ENCODE measurements at places on chromosomes 16 and 17.

DNA sequence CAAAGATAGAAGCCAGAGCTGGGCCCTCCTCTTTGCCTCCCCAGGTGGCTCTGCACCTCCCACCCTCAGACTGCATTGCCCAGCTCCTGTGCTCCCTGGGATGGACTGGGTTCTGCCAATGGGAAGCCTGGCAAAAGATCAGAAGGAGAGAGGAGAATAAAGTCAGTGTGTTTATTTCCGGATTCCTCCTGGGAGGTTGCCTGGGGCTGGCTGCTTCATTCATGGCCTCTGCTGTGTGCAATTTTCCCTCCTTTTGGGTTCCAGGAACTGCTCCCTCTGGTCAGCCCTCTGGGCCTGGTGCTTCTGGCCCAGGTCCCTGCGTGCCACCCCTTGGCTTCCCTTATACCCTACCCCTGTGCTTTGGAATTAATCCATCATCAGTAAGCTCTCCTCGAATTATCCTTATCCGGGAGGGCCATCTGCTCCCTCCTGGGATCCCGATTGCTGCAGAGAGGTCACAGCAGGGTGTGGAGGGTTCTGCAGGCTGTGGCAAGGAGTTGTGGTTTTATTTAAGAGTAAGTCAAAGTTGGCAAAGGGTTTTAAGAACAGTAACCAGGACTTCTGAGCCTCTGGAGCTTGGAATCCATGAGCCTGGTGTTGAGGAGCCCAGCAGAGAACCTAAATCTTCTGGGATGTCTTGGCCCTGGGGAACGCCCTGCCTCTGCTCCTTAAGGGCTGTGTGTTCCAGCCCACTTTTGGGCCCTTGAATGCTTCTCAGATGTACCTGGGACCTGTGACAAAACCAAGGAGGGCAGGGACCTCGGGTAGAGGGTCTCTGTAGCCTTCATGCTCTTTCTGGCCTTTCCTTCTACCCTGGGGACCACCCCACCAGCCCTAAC lies 8.2 kb upstream of the MMP2 start:
- DNase-seq: no peak

DNA sequence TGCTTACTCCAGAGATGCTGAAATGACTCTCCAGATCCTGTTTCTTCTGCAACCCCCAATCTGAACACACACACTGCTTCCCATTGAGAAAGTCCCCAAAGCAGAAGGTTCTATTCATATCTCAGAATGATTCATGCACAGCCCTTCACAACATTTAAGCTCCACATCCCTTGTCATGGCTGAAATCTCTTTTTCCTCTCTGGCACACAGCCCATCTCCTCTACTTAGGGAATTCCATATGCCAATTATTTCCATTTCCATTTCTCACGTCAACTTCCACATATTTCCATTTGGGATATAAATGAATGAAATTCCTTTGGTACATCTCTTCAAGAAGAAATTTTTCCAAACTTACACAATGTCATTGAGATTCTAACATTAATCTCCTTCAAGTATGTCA lies 119.6 kb downstream of the CDH11 start:
- no peak for DNase-seq

DNA sequence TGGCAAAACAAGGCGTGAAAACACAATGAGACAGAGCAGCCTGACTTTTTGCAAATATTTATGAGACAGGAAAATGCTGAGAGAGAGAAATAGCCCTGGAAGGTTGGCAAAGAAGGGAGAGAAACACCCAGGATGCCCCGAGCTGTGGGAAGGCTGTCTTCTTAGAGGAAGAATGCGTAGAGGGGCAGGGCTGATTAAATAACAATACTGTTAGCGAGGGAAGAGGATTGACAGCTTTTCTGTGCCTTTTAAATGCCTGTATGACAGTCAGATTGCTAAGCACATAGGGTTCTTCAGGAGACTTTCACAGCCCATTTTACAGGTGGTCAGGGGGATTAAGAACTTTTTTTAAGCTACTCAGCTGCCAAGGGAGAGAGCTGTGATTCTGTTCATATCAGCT lies 219.2 kb downstream of the SHISA9 start:
- no peak for DNase-seq

- DNase-seq: no peak
Observed at GRCh38 chr16:86317813-86318650, 192.3 kb upstream of the FOXF1 start.

DNA sequence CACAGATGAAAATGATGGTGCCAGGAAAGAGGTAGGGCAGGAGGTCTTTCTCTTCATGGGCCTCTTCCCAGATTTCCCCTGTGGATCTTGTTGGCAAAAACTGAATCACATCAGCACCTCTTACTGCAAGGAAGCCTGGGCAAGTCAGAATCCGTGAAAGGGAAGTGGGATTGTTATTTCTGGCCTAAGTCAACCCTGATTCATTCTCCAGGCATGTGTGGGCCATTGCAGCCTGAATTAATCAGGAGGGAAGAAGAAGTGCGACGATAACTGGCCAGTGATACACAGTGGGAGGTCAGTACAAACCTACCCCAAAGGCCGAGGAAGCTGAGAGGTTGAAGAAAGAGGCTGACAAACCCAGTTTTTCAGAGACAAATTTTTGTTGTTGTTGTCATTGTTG lies 17.9 kb upstream of the NSMCE1 start:
- DNase-seq: no peak

GRCh38 chr17:81715107-81715871 lies 3.2 kb downstream of the SLC25A10 start:
- no peak for DNase-seq

DNA sequence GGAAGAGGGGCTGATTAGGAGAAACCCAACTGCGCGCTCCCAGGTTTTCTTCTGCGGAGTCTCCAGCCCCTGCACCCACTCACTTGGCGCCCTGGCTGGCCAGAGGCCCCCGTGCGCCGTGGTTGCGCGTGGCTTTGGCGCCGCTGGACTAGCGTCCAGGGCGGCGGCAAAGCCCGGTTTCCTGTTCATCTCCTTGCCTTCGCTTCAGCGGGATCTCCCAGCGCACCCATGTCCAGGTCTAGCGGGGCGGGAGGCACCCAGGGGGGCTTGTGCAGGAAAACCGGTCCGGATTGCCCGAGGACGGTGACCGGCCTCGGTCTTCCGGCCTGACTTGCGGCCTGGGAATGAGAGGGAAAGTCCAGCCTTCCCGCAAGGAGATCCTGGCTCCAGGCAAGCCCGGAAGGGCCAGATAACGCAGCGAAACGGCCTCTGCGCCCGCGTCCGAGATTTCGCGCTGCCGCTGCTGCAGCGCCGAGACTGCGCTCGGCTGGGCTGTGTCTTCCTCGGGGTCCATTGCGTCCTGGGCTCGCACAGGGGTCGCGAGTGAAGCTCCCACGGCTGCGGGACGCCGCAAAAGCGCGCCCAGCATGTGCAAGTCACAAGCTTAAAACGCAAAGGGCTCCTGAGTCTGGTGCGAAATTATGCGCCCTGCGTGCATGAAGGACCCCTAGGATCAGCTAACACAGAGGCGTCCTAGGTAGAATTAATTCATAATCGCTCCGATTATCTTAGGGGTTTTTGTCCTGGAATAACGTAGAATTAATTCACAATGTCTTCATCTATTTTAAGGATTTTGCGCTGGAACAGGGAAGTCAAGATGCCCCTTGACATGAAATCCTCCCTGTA lies 5.7 kb downstream of the FOXF1 start:
- no peak for DNase-seq

DNA sequence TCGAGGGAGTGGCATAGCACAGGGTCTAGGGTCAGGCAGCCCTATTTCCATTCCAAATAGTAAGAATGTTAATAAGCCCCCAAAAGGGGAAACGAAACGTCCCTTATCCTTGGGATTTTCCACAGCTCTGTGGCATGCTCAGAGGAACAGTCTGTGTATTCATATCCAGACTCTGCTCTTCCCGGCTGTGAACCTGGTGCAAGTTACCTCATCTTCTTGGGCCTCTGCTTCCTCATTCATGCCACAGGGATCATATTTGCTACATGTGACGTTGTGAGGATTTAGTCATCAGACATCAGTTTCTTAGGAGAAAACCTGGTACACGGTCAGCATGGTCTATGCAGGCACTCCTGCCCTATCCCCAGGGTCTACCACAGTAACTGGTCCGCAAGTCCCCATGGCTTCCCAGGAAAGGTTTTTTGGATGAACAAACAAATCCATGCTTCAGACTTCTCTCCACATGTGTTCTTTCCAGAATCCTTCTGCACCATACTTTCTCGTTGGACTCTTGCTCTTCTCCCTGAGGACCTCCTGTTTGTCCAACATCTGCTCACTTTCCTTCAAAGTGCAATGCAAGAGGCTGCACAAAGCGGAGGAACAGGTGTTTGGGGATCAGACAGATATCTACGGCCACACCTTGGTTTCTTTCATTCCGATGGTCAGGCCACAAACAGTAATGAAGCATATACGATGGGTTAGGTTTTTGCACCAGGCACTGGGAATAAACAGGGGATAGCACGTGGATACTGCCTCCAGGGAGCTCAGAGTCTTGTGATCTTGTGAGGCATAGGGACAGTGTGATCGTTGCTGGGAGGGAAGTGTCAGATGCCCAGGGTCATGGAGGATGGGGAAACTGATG lies 17.7 kb downstream of the GLP2R start:
- no peak for DNase-seq

DNA sequence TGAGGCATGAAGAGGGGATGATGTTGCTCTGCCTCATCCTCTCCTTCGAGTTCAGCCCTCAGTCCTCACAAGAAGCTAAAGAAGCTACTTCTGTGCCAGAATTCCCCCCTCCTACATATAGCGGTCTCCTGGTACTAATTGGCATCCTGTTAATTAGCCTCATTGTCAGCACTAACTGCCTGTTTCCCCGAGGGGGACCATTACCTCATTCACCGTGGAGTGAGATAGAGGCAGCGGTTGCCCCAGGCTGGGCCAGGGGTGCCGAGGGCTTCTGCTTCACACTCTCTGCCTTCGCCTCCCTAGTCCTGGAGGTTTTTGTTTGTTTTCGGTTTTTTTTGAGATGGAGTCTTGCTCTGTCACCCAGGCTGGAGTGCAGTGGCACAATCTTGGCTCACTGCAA lies 5.7 kb upstream of the MINK1 start:
- DNase-seq: no peak

- DNase-seq: no peak
Observed at GRCh38 chr17:79845601-79845949, 6.3 kb upstream of the CBX4 start.

GRCh38 chr16:72434159-72434558 lies 262.2 kb upstream of the PMFBP1 start:
- no peak for DNase-seq

DNA sequence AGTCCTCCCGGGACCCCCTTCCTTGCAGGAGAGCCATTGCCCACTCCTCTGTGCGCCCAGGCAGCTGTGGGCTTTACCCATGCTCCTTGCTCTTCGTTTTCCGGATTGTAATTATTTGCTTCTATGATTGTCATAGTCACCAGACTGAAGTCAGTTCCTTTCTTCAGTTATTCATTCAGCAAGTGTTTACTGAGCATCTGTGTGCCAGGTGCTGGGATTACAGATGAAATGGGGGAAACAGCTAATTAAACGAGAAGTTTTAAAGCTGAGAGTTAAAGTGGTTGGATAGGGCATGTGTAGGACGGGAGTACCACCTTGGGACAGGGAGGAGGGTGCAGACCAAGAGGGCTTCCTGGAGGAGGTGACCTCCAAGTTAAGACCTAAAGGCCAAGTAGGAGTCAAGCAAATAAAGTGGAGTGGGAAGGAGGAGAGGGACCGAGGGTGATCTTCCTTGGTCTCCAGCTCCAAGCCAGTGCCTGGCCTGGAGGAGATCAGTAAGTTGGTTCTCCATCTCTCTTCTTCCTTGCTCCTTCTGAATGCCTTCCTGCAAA lies 126.6 kb downstream of the OR1D5 start:
- no peak for DNase-seq

DNA sequence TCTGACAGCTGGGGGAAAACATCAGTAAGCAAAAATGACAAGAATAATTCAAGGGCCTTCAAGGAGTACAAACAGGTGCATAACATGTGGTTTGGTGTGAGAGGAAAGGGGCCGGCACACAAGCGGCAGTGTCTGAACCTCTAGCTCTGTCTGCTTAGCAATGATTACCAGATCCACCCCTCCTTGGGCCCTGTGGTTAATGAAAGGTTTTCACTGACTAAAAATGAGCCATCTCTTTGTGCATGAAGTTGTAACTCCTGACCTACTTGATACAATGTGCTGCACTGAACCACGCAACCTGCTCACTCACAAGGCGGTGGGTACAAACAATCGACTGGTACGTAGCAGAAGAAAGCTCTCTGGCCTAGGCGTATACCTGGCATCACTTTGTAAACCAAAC lies 15.1 kb downstream of the FAM117A start:
- DNase-seq: peak; percentile 69

DNA sequence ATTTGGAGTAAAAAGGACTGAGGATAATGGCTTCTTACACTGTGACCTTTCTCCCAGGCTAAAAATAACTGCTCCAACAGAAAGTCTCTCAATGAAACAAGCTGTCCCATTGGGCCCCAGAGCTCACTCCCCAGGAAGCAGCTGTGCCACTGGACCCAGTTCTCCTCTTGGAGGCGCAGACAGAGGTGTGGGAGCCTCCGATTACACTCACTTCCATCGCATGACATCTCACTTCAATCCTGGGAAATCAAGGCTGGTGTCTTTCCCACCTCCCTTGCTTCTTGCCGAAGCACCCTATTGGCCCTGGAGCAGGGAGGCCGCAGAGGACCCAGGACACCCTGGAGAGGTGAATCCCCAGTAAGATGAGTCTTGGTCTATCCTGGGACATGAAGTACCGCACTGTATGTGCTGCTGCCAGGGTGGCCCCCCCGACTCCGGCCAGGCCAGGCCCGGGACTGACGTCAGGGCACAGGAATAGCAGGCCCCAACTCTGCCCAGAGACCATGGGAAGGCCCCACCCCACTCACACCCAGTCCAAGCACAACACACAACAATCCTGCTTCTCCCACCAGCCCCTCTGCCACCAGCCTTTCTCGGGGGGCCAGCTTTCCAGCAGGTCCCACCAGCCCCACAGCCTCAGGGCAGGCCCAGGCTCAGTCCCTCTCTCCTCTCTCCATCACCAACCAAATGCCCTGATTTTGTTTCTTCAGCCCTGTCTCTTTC lies 29.5 kb downstream of the SRL start:
- DNase-seq: no peak

GRCh38 chr17:8016632-8017424 lies 14.4 kb downstream of the GUCY2D start:
- no peak for DNase-seq

DNA sequence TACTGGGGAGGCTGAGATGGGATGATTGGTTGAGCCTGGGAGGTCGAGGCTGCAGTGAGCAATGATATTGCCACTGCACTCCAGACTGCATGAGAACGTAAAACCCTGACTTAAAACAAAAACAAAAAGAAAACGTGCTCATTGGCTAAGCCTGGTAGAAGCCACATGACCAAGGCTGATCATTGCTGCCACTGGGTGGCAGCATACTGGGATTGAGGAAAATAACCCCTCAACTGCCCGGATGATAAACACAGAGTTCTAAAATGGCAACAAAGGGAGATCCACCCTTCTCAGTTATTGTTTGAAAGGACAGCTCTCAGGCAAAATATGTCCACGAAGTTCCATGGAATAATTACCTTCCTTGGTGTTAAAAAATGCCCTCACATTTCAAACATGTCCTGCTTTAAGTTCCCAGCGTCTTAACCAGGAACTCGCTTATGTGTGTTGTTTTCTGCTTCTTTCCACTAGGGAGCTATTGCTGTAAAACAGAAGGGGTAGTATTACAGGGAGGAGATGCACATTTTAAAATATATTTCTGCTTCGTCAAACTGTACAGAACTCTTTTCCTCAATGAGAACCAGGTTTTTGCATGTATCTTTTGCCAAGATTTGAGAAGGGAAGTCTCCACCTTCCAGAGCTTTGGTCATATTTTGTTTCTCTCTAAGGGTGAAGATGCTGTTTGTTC lies 675.3 kb downstream of the MAF start:
- DNase-seq: no peak

Data from T-helper 22 cell (primary cell).